ENCODE measurements at places on chromosomes 2 and 18.

- H3K4me1 ChIP-seq = peaks cover 29% of the 10 kb centered on the region
- H3K27me3 ChIP-seq = peaks cover 93% of the 10 kb centered on the region
- DNase-seq = no peak
- no peak overlapping the region for H3K27ac ChIP-seq
- H3K4me3 ChIP-seq = peak overlapping the region; percentile 20
These were observed 7.3 kb downstream of the ALPP start for GRCh38 chr2:232385660-232386489.

- peaks cover 17% of the 10 kb centered on the region for H3K4me1 ChIP-seq
- H3K4me3 ChIP-seq = peak overlapping the region; percentile 81
- H3K27ac ChIP-seq = peak overlapping the region; percentile 93
These were observed 117.3 kb upstream of the MSTN start for GRCh38 chr2:190179754-190180312.

DNA sequence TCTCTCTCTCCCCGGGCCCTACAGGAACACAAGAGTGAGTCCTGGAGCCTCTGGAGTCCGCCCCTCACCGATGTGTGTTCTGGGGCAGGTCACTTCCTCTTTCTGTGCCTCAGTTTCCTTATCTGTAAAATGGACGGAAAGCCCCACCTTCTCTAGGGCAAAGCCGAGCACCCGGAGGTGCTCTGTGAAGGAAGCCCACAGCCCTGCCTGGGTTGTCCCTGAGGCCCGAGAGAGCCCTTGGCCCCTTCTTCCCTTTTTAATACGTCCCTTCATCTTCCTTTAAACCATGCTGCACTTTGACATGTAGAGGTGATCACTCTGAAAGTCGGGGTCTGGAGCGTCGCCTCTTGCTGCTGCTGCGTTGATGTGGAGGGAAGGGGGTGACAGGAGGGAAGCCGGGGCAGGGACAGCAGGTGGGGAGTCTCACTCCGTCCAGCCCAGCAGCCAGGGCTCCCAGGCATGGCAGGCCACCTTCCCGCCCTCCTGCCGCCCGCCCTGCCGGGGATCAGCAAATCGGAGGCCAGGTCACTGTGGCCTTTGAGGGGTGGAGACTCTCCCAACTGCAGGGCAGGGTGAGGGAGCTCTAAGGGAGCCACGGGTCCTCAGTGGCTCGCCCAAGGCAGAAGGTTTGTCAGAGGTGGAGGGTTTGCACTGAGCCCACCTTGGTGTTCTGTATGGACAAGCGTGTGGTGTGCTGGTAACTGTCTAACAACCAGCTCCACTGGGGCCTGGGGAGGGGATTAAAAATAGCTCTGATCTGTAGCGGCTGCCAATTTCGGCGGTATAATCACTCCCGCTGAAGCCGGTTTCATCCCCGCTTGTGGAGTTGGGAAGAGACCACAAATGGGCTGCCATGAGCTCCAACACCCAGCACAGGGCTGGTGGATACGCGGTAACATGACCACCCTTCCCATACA, 135.9 kb upstream of the ID2 start:
- H3K4me1 ChIP-seq = peaks cover 29% of the 10 kb centered on the region
- no peak overlapping the region for H3K4me3 ChIP-seq
- H3K27me3 ChIP-seq = no peaks in the 10 kb centered on the region

DNA sequence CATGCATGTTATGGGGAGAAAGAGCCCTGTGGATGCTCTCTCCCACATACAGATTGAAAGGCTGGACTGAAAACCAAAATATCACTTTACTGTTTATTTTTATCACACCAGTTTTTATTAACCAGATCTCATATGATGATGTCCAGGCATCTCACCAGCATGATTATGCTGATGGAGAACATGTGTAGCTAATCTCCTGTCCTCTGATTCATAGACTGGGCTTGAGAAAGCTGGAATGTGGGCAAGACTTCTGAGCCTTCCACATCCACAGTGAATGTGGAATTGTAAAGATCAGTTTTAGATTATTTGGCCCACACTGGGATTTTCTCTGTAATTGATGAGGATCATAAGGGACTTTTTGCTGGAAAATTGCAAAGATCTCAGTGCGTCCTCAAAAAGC, 137.9 kb downstream of the ICOS start:
- no peaks in the 10 kb centered on the region for H3K36me3 ChIP-seq
- H3K27ac ChIP-seq = no peak overlapping the region
- no peak for DNase-seq
- H3K27me3 ChIP-seq = no peaks in the 10 kb centered on the region

- no peak overlapping the region for H3K27ac ChIP-seq
- peaks cover 10% of the 10 kb centered on the region for H3K4me1 ChIP-seq
- H3K36me3 ChIP-seq = no peaks in the 10 kb centered on the region
- no peak overlapping the region for H3K4me3 ChIP-seq
- DNase-seq = no peak
These were observed 113.8 kb downstream of the ATL2 start for GRCh38 chr2:38263293-38263692.

- H3K4me3 ChIP-seq = no peak overlapping the region
- no peaks in the 10 kb centered on the region for H3K36me3 ChIP-seq
- H3K27ac ChIP-seq = no peak overlapping the region
- H3K4me1 ChIP-seq = no peaks in the 10 kb centered on the region
These were observed 77.8 kb downstream of the ADAM23 start for GRCh38 chr2:206521115-206521514.

- no peaks in the 10 kb centered on the region for H3K27me3 ChIP-seq
- no peak overlapping the region for H3K27ac ChIP-seq
- DNase-seq = no peak
These were observed 36.7 kb upstream of the AGPS start for GRCh38 chr2:177355874-177356273.

DNA sequence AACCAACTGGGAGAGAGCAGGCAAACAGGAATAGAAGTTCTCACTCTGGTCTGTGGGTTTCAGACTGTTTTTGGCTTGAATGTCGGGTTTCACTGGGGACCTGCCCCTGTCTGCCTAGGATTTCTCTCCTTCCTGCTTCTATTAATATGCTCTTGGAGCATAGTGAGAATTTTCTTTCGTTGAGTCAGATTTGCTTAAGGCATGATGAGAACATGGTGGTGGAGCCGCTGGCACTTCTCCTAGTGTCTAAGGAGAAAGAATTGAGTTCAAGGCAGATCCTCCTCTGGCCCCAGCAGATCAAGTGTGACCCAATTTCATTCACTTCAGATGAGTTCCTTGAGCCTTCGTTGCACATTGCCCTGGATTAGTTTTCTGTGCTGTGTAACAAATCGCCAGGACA, 103.9 kb upstream of the HS6ST1 start:
- peaks cover 15% of the 10 kb centered on the region for H3K4me1 ChIP-seq
- no peak overlapping the region for H3K27ac ChIP-seq
- no peaks in the 10 kb centered on the region for H3K36me3 ChIP-seq
- DNase-seq = peak; percentile 71
- no peaks in the 10 kb centered on the region for H3K27me3 ChIP-seq
- H3K4me3 ChIP-seq = no peak overlapping the region

- no peak for DNase-seq
- no peak overlapping the region for H3K27ac ChIP-seq
- no peak overlapping the region for H3K4me3 ChIP-seq
- no peaks in the 10 kb centered on the region for H3K27me3 ChIP-seq
These were observed 46.6 kb upstream of the AMMECR1L start for GRCh38 chr2:127932199-127932876.

- no peak overlapping the region for H3K4me3 ChIP-seq
- H3K27ac ChIP-seq = no peak overlapping the region
- H3K36me3 ChIP-seq = no peaks in the 10 kb centered on the region
- H3K4me1 ChIP-seq = no peaks in the 10 kb centered on the region
These were observed 24.5 kb upstream of the LPIN2 start for GRCh38 chr18:3037423-3037915.

DNA sequence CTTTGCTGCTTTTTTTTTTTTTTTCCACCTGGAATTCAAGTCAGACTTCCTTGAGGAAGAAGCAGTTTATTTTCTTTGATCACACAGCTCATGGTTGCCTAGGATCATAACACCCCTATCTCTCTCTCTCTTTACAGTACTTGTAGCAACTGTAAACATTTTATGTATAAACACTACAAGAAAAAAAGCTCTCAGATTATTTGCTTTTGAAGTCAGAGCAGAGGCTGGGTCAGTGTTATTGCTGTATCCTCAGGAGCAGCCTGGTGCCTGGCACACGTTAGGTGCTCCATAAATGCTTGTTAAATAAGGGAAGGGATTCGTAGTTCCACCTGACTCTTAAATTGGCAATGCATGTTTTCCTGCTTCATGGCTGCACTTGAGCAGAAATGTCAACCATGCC, 221.2 kb downstream of the TGIF1 start:
- H3K27me3 ChIP-seq = no peaks in the 10 kb centered on the region
- no peaks in the 10 kb centered on the region for H3K36me3 ChIP-seq
- no peak for DNase-seq

DNA sequence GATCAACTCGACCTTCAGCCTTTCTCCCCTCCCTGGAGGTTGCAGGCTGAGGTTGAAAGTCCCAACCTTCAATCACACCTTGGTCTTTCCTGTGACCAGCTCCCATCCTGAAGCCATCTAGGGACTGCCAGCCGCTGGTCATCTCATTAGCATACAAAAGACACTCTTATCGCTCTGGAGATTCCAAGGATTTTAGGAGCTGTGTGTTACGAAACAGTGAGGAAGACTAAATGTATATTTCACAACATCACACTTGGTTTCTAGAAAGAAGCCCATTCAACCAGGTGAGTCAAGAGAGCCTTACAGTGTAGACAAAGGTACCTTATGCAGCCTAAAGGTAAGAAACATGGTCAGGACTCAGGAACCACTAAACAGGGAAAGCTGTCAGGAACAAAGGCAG, 126.4 kb downstream of the SH3BP4 start:
- H3K4me3 ChIP-seq = no peak overlapping the region
- no peaks in the 10 kb centered on the region for H3K27me3 ChIP-seq
- DNase-seq = no peak
- no peaks in the 10 kb centered on the region for H3K36me3 ChIP-seq
- no peaks in the 10 kb centered on the region for H3K4me1 ChIP-seq
- H3K27ac ChIP-seq = no peak overlapping the region

DNA sequence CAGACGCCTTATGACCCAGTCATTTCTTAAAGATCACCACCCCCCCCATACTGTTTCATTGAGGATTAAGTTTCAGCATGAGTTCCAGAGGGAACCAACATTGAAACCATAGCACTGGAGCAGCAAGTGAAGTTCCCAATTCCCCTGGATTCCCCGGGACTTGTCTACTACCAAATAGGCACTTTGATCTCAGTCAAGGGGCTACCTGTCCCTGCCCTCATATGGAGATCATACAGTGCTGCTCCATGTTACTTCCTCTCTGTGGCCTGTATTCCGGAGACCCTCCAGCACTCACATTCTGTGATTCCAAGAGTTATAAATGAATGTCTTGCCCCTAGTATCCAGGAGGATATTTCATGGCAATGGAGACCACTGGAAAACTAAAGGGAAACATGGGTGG, 42.5 kb downstream of the RNF144A start:
- H3K4me3 ChIP-seq = no peak overlapping the region

- H3K4me3 ChIP-seq = no peak overlapping the region
- no peaks in the 10 kb centered on the region for H3K4me1 ChIP-seq
- H3K36me3 ChIP-seq = no peaks in the 10 kb centered on the region
- H3K27ac ChIP-seq = no peak overlapping the region
These were observed 260.0 kb upstream of the HS6ST1 start for GRCh38 chr2:128578406-128579390.
